ENCODE measurements at places on chromosomes 12 and 14. TPM values are rescaled to one million over a fixed set of nuclear protein-coding genes. Genes with fewer than 3 reads are reported as not detected.

DNA sequence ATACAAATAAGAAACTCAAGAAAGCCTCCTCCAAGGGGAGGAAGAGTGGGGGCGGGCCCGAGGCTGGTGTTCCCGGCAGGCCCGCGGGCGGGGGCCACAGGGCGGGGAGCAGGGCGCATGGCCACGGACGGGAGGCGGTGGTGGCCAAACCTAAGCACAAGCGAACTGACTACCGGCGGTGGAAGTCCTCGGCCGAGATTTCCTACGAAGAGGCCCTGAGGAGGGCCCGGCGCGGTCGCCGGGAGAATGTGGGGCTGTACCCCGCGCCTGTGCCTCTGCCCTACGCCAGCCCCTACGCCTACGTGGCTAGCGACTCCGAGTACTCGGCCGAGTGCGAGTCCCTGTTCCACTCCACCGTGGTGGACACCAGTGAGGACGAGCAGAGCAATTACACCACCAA is 8.7 kb downstream of the DACT1 start:
- DNase-seq, result no peak

DNA sequence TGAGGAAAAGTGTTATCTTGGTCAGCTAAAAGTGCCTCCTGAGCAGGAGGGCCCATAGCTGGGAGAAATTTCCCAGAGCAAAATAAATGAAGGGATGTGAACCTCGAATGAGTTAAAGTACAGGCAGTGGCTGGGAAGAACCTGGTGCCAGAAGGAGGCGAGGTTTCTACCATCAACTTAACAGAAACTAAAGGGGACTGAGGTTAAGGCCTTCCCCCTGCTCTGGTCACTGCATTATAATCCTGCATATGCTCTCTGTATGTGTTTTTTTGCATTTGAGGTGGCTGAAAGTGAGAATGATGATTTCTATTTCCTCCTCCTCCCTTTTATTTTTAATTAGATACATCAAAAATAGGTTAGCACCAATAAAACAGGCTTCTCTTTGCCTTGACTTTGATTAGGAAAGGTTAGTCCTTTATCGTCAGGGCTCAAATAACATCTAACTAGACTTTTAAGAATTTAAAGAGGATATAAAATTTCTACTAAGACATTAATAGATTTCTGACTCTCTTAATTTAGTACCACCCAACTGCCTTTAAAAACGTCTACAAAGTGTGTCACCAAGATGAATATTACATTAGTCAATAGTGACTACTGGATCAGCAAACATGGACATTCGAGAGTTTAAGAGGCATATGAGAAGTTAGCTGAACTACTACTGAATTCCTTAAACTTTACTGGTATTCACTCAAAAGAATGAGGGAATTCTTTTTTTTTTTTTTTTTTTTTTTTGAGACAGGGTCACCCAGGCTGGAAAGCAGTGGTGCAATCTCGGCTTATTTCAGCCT is 49.2 kb downstream of the GALNT4 start:
- DNase-seq, result no peak

GRCh38 chr12:14403711-14404196 is 38.3 kb downstream of the ATF7IP start:
- DNase-seq, result no peak

GRCh38 chr12:51850081-51850964 is 1.8 kb upstream of the FIGNL2 start:
- DNase-seq, result no peak

GRCh38 chr12:94230357-94230905 is 82.1 kb downstream of the PLXNC1 start:
- DNase-seq, result no peak

DNA sequence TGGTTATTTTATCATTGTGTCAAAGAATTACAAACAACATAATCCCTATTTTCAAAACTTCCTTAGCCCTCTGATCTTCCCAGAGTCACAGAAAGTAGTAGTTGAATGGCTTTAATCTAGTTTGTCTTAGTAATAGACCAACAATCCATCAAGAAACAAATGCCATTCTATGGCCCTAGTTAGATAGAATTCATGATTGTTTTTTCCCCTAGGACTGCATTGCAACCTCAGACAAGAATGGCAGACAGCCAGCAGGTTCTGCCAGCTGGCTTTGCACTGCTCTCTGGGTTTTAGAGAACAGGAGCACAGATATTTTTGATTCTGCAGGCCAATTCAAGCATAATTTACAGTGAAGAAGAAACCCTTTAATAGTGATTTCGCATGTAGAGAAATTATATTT is 33.8 kb downstream of the SYT1 start:
- DNase-seq, result no peak

DNA sequence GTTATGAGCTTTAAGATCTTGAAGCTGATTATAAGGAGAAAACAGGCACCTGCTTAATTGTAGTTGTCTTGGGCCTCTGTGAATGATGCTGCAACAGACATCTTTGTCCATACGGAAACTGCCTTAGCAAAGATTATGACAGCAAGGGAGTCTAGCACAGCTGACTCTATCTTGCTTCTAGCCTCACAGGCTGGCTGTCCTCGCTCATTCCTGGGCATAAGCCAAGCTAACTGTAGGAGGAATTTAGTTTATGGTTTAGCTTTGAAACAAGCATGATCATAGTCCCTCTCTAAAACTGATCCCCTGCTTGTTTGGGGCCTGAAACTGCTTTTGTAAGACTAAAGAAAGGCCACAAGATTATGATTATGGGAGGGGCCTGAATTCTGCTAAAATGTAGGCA is 74.3 kb upstream of the C14orf132 start:
- DNase-seq, result no peak

- DNase-seq, result no peak
Measured at GRCh38 chr12:2897418-2897817, 6.7 kb downstream of the TULP3 start.

DNA sequence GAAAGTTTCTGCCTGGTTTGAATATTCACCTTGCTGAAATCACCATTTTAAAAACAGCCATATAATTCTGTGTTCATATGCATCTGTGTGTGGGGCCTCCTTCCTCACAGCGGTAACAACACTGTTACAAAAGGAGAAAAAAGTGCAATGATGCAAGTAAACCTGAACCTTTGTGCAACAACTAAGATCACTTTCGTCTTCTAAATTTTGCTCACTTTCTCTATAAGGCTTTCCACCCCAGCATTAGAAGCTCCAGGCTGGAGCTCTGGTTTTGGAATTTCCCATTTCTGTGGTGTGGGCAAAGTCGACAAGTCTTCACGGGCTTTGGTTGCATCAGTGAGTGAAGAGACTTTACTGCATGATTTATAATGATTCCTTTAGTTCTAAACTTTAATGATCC is 18.4 kb downstream of the FGD6 start:
- DNase-seq, result no peak

DNA sequence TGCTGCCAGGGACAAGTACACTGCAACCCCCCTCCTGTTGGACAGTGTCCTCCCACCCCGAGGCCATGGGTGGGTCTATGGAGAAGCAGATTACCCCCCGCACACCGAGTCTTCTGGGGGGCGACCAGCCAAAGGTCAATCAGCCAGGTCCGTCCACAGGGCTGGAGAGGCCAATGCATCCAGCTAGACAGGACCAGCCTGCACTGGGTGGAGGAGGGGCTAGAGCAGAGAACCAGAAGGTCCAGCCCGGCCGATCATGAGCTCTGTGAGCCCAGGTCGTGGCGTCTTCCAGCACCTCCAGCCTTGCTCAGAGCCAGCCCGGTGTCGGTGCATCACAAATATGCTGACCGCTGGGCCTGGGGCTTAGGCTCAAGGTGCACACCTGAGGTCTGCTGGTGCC is 8.2 kb upstream of the ADSS1 start:
- no peak for DNase-seq

GRCh38 chr14:49972823-49973222 is 79.9 kb downstream of the ARF6 start:
- peak; percentile 72 for DNase-seq

DNA sequence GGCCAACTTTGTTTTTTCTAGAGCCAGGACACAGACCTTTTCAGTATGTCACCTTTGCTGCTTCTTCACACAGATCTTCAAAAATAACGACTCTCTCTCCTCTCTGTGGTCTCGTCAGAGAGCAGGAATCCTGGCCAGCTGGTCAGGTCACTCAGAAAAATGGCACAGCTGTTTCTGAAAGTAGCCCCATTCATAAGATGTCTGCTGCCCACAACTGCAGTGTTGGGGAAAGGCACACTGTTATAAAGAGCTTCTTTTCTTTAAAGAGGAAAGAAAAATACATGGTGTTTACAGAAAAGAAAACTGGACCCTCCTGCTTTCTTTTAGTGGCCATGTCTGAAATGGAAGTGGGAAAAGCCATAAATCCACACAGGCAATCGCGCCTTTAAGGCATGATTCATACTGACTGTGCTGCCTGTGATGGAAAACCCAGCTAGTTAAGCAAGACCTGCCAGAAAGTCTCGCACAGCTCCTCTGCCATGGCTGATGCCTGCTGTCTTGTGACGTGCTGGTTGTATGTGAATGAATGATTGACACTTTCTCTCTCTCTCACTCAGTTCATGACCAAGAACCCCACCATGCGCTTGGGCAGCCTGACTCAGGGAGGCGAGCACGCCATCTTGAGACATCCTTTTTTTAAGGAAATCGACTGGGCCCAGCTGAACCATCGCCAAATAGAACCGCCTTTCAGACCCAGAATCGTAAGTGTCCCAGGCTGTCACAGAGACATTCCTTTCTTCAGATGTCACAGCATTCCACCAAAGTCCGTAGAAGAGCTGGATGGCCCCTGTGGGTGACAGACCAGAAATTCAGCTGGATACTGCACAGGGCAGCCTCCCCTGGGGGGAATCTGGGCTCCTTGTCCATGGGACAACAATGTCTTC is 147.9 kb upstream of the HIF1A start:
- DNase-seq, result no peak

- DNase-seq, result peak; percentile 52
Measured at GRCh38 chr14:100825713-100826331, at the start of gene MEG3. Gene MEG3 (plus strand): TSS chr14:100826118.

DNA sequence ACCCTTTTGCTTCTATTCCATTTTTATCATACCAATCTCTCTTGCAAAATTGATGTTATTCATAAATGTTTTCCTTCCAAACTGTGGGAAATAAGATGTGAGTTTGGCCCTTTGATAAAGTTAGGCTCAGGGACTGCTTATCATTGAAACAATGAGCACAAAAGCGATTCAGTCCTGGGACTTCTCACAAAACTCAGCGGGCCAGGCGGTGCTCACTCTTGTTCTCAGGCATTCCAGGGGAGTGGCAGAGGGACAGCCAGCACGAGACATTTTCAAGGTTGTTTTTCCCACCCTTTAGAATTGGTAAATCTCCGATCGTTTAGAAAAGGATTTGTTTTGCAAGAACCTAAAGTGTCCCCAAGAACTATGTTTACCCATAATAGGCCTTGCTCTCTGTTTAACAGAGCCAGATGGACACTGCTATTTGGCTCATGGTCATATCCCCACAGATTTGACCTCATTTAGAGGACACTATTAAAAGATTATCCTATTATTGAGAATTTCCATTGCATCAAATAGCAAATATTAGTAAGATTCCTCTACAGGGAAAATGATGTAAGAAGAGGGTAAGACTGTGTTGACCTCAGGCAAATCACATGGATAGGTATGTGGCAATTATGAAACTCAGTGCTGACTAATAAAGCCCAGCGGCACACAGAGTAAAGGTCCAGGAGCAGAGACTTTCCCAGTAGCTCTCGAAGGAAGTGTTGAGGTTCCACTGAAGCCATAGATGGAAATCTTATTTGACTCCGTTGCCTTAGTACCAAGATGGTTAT is 102.7 kb upstream of the USP44 start:
- DNase-seq, result no peak

DNA sequence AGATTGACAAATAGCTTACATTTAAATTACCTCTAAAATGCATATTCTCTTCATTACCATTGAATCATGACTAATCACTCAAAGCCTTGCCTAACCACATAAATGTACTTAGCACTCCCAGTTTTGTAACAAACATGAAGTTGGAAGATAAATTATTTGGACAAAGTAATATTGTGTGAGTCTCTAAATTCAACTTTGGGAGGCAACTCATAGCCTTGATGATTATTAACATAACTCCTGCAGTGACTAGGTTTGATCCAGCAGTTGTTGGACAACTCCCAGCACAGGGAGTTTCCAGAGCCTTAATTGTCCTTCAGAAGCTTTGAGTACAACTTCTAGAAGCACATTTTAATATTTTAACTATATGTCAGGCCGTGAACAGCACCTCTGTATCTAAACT is 153.4 kb upstream of the PDZRN4 start:
- no peak for DNase-seq

DNA sequence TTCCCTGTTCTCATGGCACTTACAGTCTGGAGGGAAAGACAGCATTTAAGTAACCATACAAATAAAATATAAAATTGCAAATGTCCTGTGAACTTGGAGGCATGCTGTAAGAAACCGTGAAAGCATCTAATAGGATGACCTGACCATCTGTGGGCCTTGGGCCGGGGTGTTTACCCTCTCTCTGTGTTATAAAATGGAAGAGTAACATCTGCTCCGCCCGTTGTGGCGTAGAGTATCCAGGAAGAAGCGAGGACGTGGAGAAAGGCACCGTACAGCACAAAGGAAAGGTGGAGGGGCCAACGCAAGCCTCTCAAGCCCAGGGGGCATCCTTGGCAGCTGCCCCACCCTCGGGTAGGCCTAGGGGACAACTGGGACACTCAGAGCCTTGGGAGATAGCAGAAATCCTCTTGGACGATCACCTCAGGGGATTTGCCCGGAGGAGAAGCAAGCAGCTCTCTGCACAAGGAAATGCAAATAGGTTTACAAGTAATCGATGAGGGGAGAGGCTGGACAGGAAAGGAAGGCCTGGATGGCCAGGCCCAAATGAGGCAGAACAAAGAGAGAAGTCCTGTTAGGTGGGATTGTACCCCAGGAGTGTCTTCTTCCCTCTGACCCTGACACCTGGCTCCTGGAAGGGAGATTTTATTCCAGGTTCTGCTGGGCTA is 26.2 kb downstream of the VSX2 start:
- no peak for DNase-seq

GRCh38 chr12:12365931-12366431 is 9.1 kb downstream of the BORCS5 start:
- DNase-seq, result no peak

GRCh38 chr14:100851946-100852620 is 26.2 kb downstream of the MEG3 start:
- no peak for DNase-seq

MYO1H gene
- total RNA-seq, result not detected

COA8 gene
- 18.2 TPM for total RNA-seq

KLHL42 gene
- total RNA-seq, result 20.6 TPM

TMEM116 gene
- 35.2 TPM for total RNA-seq

SLC4A8 gene
- 1.9 TPM for total RNA-seq

MGAT4C gene
- total RNA-seq, result 0.09 TPM

FZD10 gene
- 0.76 TPM for total RNA-seq

ZNF84 gene
- 20.7 TPM for total RNA-seq

SLC5A8 gene
- 0.18 TPM for total RNA-seq

DCAF11 gene
- 214 TPM for total RNA-seq

SRRM4 gene
- total RNA-seq, result not detected

TBC1D30 gene
- 11.6 TPM for total RNA-seq
